Stimulated activated CD4-positive, alpha-beta T cell treated with anti-CD3 and anti-CD28 coated beads, Interleukin-15, amount 100 ng/mL, for 1 hour (primary cell): ENCODE measurements at places on chromosomes 12 and 14.

DNA sequence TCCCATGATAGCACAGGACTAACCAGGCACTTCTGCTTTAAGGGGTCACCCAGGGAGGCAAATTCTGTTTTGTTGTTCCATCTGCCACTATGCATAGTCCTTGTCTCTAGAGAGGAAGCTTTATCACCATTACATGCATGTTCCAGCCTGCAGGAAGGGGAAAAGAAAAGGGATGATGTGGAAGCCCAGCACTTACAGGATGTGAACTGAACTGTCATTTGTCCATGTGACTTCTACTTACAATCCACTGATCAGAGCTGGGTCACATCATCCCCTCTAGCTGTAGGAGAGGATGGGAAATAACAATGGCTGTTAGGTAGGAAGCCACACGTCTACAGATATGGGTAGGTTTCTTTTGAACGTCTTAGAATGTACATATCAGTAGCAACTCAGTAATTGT is 203.1 kb downstream of the PTPRO start:
- no peak for DNase-seq

DNA sequence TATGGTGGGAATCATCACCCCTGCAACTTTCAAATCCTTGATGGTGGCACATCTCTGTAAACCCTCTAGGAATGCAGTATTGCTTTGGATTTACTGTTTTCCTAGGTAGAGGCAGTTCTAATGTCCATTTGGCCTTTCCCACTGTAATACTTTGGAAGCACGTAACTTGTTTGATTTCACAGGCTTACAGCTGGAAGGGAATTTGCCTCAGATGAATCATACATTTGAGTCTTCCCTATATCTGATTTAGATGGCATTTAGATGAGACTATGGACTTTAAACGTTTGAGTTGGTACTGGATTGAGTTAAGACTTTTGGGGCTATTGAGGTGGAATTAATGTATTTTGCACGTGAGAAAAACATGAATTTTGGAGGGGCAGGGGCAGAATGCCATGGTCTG is 35.9 kb downstream of the DAAM1 start:
- no peak for DNase-seq

- no peak for DNase-seq
Observed at GRCh38 chr12:110071504-110071903, 23.2 kb upstream of the C12orf76 start.

DNA sequence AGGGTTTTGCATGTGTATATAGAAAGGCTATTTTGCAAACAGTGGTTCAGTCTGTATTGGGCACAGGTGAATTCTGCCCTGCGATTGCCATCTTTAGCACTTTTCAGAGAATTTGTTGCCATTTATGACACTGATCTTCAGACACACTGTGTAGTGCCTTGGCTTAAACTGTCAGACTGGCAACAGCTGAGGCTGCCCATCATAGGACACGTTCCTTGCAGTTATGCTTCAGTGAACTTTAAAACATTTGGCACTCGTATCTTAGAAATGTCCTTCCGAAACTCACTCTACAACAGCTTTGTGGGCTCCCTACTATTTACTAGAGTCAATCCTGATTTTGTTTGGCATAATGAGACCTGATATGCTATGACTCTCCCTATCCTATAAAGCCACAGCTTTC is 29.1 kb downstream of the AP5M1 start:
- DNase-seq, result no peak

GRCh38 chr12:65430571-65431306 is 152.3 kb downstream of the MSRB3 start:
- DNase-seq, result no peak
